ENCODE measurements at places on chromosomes 13 and 19.

- DNase-seq: no peak
Measured at GRCh38 chr13:70284371-70284770, 176.1 kb upstream of the KLHL1 start.

- no peak for DNase-seq
Measured at GRCh38 chr13:76231522-76232167, 595.5 kb downstream of the LMO7 start.

DNA sequence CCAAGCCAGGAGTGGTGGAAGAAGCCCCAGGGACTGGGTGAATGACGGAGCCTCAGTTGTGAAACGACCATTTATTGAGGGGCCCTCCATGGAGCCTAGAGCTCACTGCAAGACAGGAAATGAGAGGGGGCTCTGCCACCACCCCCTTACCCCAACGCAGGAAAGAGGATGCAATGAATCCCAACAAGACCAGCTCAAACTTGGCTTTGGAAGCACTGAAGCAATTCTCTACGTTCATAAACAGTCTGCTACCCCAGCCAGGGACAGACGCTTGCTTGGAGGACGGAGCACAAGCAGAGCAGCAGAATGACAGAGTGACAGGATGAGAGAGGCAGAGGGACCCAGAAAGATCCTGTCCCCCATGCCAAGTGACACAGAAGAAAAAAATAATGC, 1.0 kb downstream of the PRKACA start:
- no peak for DNase-seq

DNA sequence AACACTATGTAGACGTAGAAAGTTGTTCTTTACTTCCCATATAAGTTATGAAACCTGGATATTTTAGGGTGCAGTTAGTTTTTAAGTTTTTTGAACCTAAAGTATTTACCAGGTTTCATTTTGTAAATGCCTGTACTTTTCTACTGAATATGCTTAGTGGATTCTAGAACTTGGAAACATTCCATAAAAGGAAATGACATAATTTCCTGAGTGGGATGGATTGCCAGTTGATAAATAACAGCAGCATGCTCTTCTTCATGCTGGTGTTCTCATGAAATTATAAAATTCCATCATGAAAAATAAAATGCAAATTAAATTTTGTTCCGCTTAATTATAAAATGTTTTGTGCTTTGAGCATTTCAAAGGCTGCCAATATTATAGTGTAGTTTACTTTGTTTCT, 362.2 kb upstream of the PCDH20 start:
- DNase-seq: no peak

- no peak for DNase-seq
Measured at GRCh38 chr13:108387156-108387555, 117.6 kb downstream of the TNFSF13B start.

DNA sequence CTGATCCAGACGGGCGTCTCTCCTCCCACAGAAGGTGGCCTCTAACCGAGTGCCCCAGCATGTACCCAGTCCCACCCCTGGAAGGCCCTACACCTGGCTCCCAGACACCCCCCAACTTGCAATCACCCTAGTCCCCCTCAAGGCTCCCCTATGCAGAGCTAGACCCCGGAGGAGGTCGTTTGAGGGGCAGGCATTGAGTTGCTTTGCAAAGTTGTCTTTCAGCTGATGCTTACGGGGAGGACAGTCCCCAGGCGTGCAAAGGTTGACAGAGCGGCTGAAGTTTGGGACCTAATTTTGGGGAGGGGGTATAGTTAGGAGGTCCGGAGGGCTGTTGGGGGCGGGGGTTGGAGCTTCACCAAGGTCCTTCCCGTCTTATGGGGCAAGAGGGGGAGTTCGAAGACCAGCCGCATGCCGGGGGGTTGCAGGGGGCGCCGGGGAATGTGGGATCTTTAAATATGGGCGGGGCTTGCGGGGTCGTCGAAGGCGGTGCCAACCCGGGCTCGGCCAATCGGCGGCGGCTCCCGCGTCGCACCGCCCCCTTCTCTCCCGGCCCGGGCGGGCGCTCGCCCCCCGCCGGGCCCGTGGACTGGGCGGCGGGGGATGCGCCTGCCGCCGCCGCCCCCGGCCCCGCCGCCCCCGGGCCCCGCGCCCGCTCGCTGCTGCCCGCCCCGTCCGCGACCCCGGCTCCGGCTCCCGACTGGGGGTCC, at the start of gene KCNN1:
Gene KCNN1, plus strand, starts transcription at position 558 of the 707 bp plus-strand sequence. CDS start 6,782 bp downstream, outside the sequence.
- DNase-seq: no peak

DNA sequence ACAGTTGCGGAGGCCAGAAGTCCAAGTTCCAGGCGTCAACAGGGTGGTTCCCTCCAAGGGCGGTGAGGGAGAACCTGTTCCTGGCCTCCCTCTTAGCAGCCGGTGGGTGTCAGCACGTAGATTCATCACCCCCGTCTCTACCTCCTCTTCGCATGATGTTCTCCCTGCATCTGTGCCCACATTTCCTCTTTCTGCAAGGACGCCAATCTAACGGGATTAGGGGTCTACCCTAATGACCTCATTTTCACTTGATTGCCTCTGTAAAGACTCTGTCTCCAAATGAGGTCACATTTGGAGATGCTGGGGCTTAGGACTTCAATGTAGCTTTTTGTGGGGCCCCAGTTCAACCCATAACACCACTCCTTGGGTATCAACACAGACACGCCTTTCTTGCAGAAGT, 38.5 kb downstream of the DPF1 start:
- no peak for DNase-seq

- no peak for DNase-seq
Measured at GRCh38 chr19:16914421-16914820, 25.6 kb downstream of the F2RL3 start.
